ENCODE measurements at places on chromosomes 2 and 18.
A peak's percentile ranks its signal among the peaks of the same experiment; 100 is the strongest.

- DNase-seq = no peak
Observed at GRCh38 chr2:140600116-140600515, 1530.7 kb downstream of the LRP1B start.

DNA sequence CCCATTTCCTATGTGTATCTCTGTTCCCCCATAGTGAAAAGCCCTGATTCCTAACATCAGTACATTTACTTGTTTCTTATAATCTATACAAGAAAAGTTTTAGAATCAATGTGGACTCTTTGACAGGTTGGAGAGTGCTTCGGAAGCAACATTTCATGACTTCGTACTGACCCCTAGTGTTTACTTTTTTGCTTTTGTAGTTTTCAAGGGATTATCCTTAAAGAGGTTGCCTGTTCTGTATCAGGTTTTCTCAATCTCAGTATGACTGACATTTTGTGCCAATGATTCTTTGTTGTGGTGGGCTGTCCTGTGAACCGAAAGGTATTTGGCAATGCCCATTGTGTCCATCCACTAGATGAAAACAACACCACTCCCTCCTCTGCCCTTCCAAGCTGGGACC, 43.3 kb upstream of the SERPINB2 start:
- peak; percentile 76 for DNase-seq

GRCh38 chr18:79531386-79531785, 135.7 kb downstream of the NFATC1 start:
- no peak for DNase-seq

DNA sequence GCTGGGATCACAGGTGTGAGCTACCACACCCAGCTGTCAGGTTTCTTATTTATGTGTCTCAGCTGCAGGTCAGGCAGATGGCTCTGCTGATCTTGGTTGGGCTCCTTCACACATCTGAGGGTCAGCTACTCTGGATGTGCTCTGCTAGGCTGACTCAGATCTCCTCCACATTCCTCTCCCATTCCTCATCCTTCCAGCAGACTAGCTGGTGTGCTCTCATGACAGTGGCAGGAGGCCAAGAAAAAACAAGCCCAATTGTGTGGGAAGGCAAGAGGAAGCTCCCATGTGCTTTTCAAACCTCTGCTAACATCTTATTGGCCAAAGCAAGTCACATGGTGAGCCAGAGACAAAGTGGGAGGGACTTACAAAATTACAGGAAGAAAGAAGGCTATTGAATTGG, 11.7 kb upstream of the MSH6 start:
- DNase-seq = peak; percentile 74

- no peak for DNase-seq
Observed at GRCh38 chr2:229815858-229816257, 101.5 kb upstream of the DNER start.

GRCh38 chr2:6945821-6946220, 28.6 kb downstream of the RNF144A start:
- DNase-seq = no peak

- no peak for DNase-seq
Observed at GRCh38 chr2:195456771-195457170, 200.3 kb upstream of the SLC39A10 start.

DNA sequence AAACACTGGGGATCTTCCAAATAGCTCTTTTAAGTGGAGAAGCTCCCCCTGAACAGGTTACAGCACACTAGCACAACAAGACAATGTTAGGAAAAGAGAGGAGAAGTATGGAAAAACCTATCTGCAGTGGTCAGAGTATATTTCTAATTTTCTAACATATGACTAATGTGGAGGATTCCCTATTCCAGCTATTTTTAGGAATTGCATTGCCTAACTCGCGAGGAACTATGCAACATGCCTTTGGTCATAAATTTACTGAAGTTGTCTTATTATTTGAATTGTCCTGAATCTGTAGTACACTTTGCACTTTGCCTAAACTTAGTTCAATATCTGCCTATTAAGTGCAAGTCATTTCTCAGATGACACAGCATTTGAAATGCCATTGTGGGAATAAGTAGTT, 381.4 kb downstream of the CCDC85A start:
- DNase-seq = no peak

DNA sequence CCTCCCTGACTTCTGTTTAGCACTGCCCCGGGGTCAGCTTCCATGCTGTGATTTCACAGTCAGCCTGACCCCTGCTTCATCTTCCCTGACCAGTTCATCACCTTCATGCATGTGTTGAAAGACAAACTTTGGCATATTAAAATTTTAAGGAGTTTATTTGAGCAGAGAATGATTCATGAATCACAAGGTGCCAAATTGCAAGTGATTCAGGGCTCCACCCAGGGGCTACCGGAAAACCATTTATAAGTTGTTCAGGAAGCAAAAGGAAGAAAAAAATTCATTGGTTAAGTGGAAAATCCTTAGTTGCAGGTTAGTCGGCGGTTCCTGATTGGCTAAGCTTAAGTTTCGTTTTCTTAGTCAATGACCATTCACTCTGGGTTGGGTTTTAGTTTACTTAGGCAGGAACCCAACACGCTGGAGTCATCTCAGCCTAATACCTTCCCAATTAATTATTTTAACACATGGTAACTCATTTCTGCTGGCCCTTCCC, 10.6 kb downstream of the IL1F10 start:
- DNase-seq = no peak

- no peak for DNase-seq
Observed at GRCh38 chr2:181807526-181807925, 84.0 kb upstream of the ITPRID2 start.

GRCh38 chr18:36372903-36373311, 75.4 kb downstream of the FHOD3 start:
- DNase-seq = no peak

GRCh38 chr2:46375566-46376125, 78.4 kb downstream of the EPAS1 start:
- no peak for DNase-seq

DNA sequence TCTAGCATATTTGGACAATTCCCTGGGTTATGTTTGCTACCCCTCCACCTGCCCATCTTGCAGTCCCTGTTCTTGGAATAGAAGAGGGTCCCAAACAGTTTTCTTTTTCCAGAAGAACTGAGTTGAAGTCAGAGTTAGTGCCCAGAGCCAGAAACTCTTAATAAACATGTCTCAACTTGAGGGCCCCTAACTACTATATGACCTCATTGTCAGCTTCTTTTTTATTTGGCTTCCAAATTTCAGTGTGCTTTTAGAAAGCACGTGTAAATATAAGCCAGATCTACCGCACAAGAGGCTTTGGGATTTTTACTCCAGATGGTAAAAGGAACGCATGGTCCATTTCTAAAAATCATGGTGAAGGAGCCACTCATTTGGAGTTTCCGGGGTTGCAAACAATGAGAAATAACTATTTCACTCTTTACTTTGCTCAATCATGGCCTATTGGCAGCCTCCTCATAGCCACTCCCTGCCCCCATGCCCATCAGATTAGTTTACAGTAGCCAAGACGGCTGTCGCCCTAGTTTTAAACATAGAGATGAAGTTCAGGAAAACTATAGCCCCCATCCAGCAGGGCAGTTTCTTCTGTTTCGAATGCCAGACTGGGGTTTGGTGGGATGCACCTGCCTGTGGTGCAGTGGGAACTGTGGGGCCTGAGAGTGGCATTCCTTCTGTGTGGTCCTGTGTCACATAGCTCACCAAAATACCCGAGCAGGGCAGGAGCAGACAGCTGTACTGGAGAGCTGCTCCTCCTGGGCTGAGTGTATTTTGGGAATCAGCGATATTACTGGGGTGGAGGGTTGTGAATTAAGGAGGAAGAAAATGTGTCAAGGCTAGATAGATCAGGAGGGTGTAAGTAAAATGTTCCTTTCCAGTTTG, 1.7 kb downstream of the MAPRE3 start:
- DNase-seq = no peak

GRCh38 chr2:68295516-68295915, 24.2 kb downstream of the CNRIP1 start:
- DNase-seq = peak; percentile 62

DNA sequence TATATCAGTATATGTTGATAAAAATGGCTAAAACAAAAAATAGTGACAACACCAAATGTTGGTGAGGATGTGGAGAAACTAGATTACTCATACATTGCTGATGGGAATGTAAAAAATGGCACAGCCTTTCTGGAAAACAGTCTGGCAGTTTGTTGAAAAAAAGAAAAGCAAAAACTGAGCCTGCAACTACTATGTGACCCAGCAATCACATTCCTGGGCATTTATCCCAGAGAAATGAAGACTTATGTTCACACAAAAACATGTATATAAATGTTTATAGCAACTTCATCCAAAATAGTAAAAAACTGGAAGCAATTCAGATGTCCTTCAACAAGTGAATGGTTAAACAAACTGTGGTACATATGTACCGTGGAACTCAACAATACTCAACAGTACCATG, 7.5 kb upstream of the KDSR start:
- DNase-seq = no peak

DNA sequence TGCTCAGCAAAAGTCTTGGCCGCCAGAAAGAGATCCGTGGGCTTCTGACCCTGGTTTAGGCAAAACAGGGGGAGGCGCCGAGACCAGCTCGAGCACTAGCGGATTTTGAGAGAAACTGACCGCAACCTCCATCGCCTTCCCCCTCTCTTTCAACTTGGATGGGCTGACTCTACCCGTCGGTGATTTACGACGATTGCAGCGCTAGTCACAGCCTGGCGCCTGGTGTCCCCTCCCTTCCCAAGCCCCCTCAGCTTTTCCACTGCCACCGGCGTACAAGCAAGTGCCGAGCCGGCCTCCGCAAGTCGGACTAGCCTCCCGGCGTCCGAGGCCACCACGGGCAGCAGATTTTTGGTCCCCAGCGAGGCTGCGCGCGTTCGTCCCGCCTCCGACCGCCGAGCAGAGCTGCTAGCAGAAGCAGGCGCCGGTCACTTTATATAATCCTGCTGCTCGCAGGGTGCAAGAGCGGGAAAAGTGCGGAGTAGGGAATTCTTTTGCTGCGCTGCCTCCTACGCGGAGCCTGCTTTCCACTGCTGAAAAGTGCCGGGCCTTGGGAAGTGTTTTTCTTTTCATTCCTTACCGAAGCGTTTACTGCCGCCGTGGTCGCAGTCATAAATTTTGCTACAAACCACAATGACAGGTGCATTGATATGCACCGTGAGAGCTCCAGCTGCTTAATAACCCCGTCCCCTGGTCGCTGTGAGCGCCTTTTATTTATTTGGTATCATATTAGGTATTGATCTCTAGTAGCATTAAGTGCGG, 7.7 kb downstream of the HOXD3 start:
- DNase-seq = no peak

DNA sequence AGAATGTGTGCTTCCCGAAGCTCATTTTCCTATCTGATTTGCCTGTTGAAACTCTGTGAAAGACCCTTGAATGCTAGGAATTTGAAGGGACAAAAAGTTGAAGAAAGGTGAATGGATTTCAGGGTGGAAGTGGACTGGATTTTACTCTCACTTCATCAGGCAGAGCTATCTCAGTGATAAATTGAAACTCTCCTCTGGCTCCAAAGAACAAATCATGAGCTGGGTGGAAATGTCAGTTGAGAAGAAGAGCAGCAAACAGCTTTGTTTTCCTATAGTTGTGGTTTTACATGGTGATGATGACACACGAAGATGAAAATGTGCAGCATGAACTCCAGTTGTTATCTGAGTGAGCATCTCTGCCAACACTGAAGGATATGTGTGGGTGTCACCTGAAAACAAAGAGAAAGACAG, 34.4 kb downstream of the CD28 start:
- no peak for DNase-seq

- no peak for DNase-seq
Observed at GRCh38 chr2:163133602-163134001, 295.0 kb upstream of the KCNH7 start.

DNA sequence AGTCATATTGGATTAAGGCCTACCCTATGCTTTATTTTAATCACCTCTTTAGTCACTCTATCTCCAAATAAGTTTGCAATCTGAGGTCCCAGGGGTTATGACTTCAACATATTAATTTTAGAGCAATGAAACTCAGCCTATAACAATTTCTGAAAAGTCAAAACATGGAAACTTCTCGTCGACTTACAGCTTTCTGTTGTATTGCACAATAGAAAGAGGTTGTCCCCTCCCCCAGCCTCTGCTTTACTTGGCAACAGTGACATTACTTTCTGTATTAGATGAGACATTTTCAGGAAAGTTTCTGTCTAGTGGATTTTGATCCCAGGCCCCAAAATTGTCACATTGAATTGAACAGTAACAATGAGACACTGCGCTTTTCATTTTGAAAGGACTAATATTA, 326.4 kb downstream of the THSD7B start:
- no peak for DNase-seq

DNA sequence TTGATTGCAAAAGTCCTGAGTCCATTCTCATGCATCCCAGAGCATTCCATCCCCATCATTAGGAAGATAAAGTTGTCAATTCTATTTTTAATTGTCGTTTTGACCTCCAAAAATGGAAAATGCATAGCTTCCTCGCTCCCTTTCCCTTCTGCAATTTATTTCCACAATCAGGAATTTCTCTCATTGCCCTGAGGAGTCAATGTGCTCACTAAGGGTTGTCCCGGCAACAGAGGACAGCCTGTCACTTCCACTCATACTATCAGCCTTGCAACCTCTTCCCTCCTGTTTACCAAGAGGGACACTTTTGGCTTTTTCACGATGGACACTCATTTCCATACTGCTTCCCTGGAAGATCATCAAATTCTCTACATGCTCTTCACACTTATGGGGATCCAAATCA, 164.8 kb downstream of the MYO5B start:
- DNase-seq = no peak

DNA sequence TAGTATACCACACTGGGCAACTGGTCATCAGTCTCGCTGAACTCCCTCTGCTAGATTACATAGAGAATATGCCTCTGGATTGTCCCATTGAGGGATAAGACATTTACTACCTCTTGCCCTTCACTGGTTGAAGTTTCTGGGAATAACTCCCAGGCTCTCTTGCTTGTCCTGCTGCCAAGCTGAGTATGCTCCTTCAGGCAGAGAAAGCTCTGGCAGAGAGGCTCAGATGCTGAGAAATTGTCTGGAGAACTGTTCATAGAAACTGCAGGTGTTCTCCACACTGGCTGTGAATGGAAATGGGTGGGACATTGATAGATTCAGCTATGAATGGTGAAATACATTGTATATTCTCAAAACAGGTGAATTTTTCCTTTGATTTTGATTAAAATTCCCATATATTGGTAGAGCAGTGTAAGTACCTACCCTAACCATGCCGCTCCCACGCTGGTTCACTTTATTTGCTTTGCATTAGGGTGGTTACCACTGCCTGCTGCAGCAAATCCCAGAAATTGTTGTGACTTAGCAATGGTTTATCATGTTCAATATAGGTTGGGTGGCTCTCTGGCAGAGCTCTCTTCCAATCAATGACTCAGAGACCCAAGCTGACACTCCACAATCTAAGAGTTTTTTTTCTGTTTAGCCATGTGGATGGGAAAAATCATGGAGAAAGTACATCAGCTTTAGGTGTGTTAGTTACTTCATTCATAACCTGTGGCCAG, 36.7 kb downstream of the FAM117B start:
- no peak for DNase-seq
